ENCODE measurements at places on chromosomes 11 and 22.

DNA sequence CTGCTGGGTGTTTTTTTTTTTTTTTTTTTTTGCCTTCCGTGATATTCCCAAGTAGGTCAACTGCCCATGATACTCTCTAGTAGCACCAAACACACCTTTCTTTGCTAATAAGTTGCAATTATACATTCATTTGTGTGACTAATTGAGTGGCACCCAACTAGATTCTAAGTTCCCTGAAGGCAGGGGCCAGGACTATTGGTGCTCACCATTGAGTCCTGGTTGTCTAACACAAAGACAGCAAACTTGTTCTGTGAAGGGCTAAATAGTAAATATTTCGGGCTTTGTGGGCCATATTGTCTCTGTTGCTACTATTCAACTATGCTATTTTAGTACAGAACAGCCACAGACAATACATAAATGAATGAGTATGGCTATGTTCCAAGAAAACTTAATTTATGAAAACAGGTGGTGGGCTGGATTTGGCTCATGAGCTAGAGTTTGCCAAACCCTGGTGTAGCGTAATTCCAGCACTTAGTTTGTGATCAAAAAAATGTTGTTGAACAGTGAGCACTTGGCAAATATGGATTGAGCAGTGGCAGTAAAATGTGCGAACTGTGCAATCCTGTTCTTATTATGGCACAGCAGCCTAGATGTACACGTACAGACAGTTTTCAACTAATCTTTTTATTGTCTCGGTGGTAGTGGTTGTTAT, 11.3 kb downstream of the ENDOD1 start:
- DNase-seq: no peak

GRCh38 chr22:47036352-47036751, 273.9 kb downstream of the TBC1D22A start:
- DNase-seq: no peak

DNA sequence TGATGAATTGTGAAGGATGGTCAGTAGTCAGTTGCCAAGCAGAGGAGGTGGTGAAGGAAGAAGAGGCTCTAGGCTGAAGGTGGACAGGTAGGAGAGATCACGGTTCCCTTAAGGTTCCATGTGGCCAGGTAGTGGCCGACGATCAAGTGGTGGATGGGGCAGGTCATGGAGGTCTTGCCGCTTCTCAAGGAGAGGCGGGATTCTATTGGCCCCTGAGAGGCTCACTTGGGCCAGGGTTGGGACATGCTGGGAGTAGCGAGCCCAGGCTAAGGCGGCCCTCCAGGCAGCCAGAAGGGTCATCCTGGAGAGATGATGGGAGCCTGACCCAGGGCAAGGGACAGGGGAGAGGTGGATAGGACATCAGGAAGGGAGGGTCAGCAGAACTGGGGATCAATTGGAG, 20.9 kb upstream of the TMPRSS4 start:
- DNase-seq: no peak

GRCh38 chr22:37141476-37141875, 8.2 kb downstream of the IL2RB start:
- DNase-seq: no peak

DNA sequence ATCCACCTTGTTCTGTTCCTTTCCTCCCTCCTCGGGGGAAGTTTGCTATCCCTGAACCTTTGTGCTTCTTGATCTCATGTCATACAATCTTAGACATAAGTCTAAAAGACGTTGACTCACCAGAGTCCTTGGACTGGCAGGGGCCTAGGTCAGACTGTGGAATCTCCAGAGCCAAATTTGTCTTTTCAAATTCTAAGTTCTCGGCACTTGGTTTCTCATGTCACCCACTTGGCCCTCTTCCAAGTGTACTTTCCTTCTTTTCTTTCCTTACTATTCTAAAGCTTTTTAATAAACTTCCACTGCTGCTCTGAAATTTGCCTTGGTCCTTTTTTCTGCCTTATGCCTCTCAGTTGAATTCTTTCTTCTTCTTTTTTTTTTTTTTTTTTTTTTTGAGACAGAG, 30.1 kb upstream of the SMPD1 start:
- no peak for DNase-seq

- no peak for DNase-seq
Observed at GRCh38 chr11:96211436-96211835, 131.6 kb downstream of the MAML2 start.

GRCh38 chr11:116563712-116564047, 209.1 kb downstream of the BUD13 start:
- DNase-seq: no peak

GRCh38 chr11:128057786-128058395, 529.5 kb downstream of the ETS1 start:
- DNase-seq: no peak

DNA sequence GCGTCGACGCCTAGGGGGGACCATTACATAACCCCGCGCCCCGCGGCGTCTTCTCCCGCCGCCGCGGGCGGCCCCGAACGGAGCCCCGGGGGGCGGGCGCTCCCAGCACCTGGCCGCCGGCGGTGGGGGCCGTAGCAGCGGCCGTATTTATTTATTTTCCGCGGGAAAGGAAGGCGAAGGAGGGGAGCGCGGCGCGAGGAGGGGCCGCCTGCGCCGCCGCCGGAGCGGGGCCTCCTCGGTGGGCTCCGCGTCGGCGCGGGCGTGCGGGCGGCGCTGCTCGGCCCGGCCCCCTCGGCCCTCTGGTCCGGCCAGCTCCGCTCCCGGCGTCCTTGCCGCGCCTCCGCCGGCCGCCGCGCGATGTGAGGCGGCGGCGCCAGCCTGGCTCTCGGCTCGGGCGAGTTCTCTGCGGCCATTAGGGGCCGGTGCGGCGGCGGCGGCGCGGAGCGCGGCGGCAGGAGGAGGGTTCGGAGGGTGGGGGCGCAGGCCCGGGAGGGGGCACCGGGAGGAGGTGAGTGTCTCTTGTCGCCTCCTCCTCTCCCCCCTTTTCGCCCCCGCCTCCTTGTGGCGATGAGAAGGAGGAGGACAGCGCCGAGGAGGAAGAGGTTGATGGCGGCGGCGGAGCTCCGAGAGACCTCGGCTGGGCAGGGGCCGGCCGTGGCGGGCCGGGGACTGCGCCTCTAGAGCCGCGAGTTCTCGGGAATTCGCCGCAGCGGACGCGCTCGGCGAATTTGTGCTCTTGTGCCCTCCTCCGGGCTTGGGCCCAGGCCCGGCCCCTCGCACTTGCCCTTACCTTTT, at the start of gene EP300:
EP300 (plus strand) TSS at position 570 of the 795 bp plus-strand sequence. CDS start 413 bp downstream, outside the sequence.
- no peak for DNase-seq

DNA sequence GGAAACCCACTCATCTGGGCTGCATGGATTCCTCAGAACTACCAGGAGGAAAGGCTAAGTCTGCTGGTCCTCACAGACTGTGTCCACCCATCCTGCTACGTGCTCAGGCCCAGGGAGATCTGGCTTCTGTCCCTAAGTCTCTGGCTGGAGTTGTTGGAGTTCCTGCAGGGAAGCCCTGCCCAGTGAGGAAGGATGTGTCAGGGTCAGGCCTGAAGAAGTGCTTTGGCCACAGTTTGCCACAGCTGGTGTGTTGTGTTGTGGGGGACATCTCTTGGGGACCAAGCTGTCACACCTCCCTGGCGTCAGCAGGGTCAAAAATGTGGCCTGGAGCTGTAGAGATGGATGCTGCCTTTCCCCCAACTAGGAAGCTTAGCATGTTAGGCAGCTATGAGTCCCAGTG, 684.7 kb downstream of the METTL15 start:
- no peak for DNase-seq

GRCh38 chr11:58622344-58622743, at the start of gene CNTF:
TSS of gene CNTF (plus strand) at chr11:58622665. CDS start at chr11:58622753, 88 bp downstream.
- DNase-seq: no peak

GRCh38 chr11:43987384-43988039, 45.1 kb downstream of the C11orf96 start:
- no peak for DNase-seq

DNA sequence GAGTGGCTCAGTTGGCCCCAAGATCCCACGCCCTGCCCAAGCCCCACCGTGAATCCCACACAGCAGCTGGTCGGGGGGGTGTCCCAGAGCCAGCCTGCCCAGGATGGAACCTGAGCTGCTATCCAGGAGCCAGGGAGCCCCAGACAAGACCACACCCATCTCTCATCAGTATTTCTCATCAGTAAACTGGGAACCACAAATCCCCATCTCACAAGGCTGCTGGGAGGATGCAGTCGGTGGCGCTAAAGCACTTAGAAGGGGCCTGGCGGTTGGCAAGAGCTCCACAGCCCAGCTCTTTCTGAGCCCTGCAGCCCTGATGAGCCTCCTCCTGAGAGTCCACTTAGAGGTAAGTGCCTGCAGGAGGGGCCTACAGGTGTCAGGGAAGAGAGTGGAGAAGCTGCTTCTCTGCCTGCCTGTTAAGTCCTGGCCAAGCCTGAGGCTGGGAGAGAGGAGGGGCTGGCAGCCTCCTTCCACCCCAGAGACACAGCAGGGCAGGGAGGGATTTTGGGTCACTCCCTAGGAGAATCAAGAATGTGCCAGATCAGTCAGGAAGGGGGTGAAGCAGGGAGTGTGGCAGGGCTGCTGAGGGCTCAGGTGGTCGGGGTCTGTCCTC, 6.1 kb downstream of the FADS3 start:
- DNase-seq: no peak

DNA sequence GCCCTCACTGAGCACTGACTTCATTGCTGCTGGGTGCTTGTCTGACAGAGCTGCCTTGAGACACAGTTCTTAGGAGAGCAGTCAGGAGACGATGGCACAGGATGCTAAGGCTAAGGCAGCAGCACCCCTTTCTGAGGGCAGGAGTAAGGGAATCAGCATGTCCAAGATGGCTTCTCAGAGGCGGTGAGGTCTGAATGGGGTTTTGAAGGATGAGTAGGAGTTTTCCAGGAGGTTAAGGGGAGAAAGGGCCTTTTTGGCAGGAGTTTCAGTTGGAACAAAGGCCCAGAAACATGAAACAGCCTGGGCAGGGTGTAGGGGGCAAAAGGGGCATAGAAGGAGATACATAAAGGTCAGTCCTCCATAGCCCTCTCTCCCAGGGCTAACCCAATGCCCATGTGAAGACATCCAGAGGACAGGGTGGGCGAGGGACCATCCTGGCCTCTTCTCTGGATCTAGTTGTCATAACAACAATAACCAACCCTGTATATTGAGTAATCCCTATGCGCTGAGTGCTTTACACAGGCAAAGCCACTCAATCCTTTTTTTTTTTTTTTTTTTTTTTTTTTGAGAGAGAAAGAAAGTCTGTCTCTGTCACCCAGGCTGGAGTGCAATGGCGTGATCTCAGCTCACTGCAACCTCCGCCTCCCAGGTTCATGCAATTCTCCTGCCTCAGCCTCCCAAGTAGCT, 19.0 kb downstream of the CYTH4 start:
- DNase-seq: no peak

- no peak for DNase-seq
Observed at GRCh38 chr11:82757660-82758357, 24.1 kb upstream of the FAM181B start.

DNA sequence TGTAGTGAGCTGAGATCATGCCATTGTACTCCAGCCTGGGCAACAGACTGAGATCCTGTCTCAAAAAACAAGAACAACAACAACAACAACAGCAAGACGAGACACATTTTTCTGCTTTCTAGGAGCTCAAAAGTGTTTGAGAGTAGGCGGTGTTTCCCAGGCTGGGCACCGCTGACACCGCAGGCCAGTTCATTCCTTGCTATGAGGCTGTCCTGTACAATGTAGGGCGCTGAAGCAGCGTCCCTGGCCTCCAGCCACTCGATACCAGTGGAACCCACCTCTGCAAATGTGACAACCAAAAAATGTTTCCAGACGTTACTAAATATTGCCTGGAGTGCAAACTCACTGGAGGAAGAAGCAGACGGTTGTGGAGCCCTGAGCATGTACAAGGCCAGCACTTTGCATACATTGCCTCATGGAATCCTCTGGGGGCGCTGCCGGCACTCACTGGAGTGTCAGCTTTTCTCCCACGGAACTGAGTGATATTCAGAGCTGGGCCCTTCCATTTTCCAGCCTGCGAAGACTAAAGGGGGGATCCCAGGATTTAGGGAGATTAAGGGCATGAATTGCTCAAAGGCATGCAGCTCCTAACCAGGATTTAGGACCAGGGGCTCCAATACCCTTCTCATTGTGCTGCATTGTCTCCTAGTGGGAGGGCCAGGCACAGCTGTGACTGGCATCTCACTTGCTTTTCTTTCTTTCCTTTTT, 5.8 kb upstream of the MIEF1 start:
- DNase-seq: no peak

GRCh38 chr22:21067901-21068680, 22.3 kb downstream of the LRRC74B start:
- DNase-seq: no peak

GRCh38 chr22:41739576-41739975, 40.3 kb downstream of the MEI1 start:
- no peak for DNase-seq

DNA sequence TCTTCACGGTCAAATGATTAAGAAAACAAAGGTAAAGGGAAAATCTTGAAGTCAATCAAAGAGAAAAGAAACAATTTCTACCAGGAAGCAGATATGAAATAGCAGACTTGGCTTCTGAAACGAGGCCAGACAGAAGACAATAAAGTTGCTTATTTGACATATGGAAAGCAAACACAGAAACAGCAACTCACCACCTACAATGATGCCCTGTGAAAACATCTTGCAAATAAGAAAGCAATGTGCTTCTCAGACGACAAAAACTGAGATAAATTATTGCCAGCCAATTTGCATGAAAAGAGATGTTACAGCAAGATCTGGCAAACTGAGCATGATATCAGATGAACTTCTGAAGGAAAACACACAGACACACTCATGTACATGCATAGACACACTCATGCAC, 45.9 kb upstream of the CTSC start:
- DNase-seq: no peak

GRCh38 chr11:62487738-62488551, 58.7 kb downstream of the AHNAK start:
- no peak for DNase-seq

GRCh38 chr11:78346799-78347198, 70.8 kb downstream of the GAB2 start:
- DNase-seq: no peak

DNA sequence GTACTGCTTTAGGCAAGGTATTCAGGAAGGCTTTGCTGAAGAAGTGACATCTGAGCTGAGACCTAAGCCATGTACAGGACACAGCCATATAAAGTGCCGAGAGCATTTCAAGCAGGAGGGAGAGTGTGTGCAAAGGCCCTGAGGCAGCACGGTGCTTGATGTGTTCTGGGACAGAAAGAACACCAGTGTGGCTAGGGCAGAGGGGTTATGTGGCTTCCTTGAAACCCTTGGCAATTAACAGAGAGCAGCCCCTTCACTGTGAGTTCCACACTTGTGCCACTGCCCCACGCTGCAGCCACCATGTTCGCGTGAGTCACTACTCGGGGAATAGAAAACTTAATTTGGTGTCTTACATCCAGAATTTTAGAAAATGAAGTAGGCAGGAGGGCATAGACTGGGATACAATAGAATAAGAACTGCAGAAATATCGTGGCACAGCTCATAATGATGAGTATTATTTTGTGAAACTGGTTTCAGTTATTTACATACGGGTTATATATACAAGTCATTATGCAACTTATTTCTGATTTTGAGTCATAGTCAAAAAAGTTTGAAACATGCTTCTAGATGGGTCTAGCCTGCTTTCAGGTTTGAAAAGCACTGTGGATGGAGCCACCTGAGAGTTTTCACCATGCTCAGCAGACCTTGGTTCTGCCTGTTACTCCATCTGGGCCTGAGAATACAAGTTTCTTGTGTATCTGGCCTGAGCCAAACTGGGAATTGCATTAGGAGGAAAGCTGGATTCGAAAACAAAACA, 11.8 kb downstream of the IL10RA start:
- DNase-seq: no peak
